ENCODE measurements at places on chromosomes 1 and 21.

DNA sequence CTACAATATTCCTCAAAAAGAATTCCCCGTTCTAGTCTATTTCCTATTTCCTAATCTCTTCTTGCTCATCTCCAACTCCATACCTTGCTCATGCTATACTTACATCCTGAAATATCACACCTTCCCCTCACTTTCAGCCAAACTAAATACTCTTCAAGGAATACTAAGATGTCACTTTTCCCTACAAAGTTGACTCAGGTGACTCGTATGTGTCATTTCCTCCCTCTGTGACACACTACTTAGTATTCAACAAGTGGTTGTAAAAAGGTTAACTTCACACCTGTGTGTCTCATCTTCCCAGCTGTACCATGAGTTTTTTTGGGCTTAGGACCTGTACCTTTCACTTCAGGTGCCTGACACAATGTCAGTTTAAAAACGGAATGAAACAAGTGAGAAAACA is 81.9 kb upstream of the LBR start:
- peak; percentile 43 for DNase-seq

DNA sequence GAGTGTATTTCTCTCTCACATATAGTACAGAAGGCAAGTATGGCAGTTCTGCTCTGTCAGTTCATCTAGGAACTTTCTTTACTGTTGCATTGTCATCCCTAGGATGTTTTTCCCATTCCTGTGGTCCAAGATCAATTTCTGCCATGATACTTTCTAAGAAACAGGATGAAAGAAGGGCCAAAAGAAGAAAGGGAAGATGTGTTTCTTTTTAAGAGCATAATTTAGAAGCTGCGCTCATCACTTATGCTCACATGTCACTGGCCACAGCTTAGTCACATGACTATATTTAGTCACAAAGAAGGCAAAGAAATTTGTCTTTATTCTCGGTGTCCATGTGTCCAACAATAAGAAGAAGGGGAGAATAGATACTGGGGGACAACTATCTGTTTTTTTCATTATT is 7.0 kb upstream of the MAST2 start:
- DNase-seq: no peak

DNA sequence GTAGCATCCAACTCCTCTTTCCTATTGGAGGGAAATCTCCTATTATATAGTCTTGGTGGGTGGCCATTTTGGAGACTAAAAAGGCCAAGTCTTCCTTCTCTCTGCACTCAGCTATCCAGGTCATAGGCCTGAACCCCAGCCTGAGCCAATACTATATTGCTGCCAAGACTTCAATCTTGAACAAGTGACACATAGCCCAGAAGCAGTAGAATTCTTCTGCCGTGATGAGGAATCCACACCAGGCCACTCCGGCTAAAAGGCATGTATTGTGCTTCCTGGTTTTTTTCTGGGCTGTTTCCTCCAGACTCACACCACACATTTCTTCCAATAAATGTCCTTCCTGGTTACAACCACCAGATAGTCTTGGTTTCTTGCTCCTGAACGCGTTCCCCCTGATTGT is 43.0 kb downstream of the ATF3 start:
- no peak for DNase-seq

DNA sequence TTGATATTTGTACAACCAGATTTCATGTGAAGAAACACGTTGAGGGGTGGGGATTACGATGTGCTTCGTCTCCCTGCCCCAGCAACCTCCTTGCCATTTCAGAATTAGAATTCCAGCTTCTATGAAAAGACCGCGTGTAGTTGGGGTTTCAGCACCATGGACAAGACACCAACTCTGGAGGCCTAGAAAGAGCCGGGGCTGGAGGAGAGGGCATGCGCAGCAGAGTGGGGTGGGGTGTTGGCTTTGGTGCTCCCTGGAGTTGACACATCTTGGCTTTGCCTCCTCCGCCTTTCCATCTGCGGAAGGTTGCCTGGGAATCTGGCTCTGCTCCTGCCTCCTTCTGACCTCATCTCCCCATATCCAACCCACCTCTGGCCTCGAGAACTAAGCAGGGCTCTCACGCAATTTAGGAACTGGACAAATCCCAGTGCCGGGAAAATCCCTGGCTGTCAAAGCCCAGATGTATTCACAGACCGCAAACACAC is 11.8 kb downstream of the HTR6 start:
- DNase-seq: peak; percentile 36

DNA sequence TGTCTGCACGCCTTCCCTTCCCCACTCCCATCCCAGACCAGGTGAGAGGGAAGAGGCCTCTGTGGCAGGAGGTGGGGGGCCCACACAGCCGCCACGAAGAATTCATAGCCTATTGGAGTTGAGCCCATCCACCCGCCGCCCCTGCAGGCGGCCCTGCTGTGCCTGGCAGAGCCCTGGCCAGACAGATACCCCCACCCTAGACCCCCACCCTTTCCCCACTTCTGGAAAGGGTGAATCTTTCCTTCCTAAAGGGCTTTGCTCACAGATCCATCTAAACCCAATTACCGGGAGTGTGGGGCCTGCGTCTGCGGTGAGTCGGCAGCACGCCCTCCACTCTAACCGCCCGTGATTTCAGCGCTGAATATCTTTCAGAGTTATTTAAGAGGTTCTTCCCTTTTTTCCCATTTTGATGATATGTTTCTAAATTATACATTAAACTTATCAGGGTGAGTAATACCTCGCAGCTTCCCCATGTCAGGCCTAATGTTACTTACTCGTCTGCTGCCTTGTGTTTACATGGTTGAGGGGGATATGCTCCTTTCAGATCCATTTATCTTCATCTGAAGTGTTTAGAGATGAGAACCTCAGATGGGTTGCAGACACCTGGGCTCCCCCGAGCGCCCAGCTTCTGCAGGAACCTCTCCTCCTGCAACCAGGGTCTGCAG is 183.9 kb upstream of the VAMP3 start:
- no peak for DNase-seq

- DNase-seq: no peak
These were observed 7.1 kb downstream of the IFI44L start for GRCh38 chr1:78627321-78627720.

GRCh38 chr1:12094180-12094579 is 31.1 kb downstream of the TNFRSF8 start:
- DNase-seq: no peak

GRCh38 chr1:245752561-245752960 is 597.8 kb downstream of the KIF26B start:
- DNase-seq: no peak

- DNase-seq: no peak
These were observed 147.8 kb downstream of the VAV3 start for GRCh38 chr1:107817206-107817605.

GRCh38 chr21:40575976-40576375 is 271.0 kb downstream of the DSCAM start:
- no peak for DNase-seq

GRCh38 chr1:207565546-207566468 is 69.8 kb downstream of the CR1 start:
- no peak for DNase-seq

DNA sequence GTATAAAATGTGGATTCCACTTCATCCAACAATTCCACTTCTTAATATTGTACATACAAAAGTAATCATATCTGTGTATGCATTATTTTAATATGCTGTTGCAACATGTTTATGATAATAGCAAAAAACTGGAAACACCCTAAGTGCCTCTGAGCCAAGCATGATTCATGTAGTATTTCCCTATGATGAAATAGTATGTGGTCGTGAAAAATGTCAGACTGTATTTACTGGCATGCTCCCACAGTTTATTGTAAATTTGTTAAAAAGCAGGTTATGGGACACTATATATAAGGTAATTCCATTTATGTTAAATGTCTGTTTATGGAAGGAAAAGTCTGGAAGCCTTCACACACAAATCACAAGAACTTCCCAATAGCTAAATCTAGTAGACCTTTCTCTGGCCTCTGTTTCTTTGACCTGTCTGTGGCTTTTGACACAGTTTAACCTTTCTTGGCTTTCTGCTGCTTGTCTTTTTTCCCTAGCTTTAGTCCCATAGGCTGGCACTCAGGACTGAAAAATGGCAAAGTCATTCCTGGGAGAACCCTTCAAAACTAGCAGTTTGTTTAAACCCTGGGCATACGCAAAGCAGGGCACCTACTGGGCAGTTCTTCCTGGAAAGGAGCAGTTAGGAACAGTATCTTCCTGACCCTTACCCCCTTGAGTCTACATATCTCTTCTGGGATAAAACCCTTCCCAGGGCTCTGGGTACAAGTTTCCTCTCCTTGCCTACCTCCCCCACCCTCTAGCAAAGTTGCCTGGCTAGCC is 65.4 kb upstream of the ARTN start:
- peak; percentile 43 for DNase-seq

- DNase-seq: no peak
These were observed 639 bp downstream of the NUP133 start for GRCh38 chr1:229507502-229507901.
